Adrenal gland (tissue), 19 donors: ENCODE measurements at places on chromosomes 6 and 20.

DNA sequence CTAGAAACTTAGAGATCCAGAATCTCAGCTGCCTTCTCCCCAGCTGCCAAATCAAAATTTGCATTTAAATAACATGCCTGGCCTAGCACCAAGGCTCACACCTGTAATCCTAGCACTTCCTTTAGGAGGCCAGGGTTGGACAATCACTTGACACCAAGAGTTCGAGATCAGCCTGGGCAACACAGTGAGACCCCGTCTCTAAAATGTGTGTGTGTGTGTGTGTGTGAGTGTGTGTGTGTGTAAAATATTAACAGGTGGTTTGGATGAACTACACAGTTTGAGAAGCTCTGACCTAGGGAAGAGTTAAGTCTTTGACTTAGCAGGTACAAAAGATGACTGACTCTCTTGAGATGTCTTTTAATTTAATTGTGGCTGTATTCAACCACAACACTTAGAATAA lies 20.2 kb upstream of the CD2AP start:
- DNase-seq: no peak

- peak; percentile 10 for DNase-seq
Measured at GRCh38 chr6:169251371-169251802, 2.3 kb downstream of the THBS2 start.

DNA sequence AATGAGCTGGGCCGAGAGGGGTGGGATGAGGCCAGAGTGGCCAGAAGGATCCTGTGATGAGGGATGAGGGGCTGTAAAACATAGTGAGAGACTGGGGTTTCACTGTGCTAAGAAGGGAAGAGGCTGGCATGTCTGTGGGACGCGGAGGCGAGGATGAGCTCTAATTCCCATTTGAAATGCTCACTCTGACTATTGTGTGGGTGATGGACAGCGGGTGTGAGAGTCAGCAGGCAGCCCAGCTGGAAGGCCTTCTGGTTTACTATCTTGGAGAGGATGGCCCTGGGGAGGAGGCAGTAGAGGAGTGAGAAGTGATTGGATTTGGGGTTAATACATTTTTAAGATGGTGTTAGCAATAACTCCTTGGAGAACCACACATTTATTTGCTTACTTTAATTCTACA lies 9.5 kb upstream of the MICA start:
- no peak for DNase-seq

DNA sequence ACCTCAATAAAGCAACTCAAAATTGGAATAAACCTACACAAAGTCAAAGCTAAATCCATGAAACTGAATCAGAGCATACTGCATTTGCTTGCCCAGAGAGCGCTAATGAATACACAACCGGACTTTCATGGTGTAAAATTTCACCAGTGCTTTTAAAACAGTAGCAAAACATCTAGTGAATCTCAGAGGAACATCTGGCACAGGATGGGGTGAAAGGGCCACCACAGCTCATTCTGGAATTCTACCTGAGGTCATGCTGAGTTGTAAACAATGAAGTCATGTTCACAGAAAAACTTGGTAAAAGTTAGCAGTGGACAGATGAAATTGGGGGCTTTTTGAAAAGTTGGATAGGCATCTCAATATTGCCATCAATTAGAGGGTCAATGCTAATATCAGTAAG lies 125.6 kb upstream of the STXBP5 start:
- DNase-seq: no peak

- no peak for DNase-seq
Measured at GRCh38 chr6:9647071-9647445, 767.8 kb downstream of the TFAP2A start.

- DNase-seq: no peak
Measured at GRCh38 chr6:73664701-73665100, 10.9 kb upstream of the SLC17A5 start.

- DNase-seq: no peak
Measured at GRCh38 chr6:79778816-79779215, 147.7 kb downstream of the SH3BGRL2 start.

- DNase-seq: no peak
Measured at GRCh38 chr6:139777202-139777970, 402.9 kb upstream of the CITED2 start.

DNA sequence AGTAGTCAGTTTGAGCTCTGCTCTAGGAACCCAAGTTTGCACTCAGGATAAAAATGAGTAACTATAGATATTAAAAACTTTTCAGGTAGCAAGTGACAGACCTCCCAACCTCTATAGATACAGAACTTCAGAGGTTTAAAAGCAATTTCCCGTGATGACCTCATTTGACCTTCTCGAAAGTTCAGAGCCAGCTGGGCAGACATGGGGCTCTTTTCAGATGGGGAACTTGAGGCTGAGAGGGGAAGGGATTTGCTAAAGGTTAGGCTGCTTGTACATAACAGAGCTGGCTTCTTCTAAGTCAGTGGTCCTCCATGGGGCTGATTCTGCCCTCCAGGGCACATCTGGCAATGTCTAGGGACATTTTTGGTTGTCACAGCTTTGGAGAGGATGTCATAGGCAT lies 58.8 kb upstream of the ZNF831 start:
- DNase-seq: no peak

DNA sequence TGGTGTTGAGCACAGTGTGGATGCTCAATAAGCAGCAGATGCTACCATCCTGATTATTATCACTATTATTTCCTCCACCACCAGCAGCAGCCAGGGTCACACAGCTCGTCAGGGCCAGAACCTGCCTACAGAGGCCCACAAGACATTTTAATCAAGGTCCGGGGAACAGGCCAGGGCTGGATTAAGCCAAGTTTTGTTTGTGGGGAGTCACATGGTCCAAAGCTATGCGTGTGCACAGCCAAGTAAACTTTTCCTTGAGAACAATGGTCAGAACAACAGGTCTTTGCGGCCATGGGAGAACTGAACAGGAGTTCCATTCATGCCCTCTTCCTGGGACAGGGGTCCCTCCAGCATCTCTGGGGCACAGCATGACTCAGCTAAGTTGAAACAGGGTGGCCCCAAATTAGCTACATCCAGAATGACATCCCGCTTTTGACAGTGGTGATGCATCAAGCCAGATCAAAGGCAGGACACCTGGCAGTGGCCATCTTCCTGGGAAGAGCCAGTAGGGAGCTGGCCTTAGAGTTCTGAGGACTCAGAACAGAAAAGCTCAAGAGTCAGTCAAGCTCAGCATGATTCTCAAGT lies 11.7 kb downstream of the SNTA1 start:
- DNase-seq: peak; percentile 77

DNA sequence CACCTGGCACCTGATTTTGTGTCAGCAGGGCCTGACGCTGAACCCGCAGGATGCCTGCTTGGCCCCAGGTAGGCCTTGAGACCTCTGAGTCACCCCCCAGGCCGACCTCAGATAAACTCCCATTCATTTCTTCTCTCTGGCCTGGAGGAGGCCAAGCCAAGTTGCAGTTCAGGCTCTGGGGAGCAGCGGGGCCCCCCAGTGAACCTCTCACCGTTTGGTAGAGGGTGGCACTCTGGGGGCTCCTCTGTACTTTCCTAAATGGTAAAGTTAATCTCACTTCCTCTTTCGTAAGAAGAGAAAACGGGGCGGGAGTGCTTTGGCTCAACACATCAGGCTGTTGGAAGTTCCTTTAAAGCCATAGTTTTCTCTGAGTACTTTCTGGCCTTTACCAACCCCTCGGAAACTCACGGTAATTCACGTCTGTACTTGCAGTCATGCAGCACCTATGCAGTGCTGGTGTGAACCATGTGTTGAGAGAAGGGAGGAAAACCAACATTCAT lies 2.8 kb downstream of the SIRPA start:
- peak; percentile 64 for DNase-seq

DNA sequence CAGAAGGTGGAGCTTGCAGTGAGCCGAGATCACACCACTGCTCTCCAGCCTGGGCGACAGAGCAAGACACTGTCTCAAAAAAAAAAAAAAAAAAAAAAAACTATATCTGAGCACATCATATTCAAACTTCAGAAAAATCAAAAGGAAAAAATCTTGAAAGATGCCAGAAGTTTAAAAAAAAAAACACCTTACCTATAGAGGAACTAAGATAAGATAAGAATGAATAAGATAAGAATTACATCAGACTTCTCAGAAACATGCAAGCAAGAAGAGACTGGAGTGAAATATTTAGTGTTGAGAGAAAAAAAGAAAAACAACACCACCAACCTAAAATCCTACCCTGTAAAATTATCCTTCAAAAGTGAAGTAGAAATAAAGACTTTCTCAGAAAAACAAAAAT lies 116.8 kb upstream of the ARID1B start:
- no peak for DNase-seq

GRCh38 chr20:48800177-48800576 lies 27.6 kb downstream of the PREX1 start:
- no peak for DNase-seq

- DNase-seq: peak; percentile 77
Measured at GRCh38 chr6:2245877-2246863, 765 bp upstream of the GMDS start.

- no peak for DNase-seq
Measured at GRCh38 chr6:140193269-140193668, 818.8 kb upstream of the CITED2 start.

DNA sequence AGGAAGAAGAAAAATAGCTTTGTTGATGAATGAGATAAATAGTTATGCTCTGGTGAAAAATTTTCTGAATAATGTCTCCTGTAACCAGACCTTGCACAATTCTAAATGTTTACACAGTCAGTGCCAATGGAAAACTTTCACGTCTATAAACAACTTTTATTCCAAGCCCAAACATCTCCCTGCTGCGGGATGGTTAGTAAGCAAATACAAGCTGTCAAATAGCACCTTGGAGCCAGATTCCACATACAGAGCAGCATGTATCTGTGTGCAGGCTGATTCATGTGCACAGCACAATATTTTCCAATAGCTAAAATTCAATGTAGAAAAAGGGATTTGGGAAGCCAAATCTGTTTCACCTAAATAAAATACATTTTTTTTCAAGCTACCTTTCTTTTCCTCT lies 813.3 kb downstream of the HACE1 start:
- no peak for DNase-seq

DNA sequence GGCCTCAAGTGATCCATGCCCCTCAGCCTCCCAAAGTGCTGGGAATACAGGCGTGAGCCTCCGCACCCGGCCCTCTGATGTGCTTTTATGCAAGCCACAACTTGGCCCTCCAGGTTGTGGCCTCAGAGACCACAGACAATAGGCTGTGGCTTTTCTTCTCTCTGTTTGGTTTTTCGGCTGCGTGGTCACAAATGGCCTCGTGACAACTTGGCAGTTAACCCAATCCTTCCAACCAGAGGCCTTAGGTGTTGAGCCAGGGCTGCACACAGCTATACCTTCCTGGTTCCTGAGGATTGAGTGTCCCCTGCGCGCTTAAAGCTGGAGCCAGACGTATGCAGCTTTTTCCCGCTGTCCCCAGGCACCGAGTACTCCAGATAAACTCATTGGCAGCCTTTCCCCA lies 6.3 kb upstream of the TGM3 start:
- DNase-seq: peak; percentile 57

- no peak for DNase-seq
Measured at GRCh38 chr20:822651-823573, 10.6 kb upstream of the FAM110A start.

DNA sequence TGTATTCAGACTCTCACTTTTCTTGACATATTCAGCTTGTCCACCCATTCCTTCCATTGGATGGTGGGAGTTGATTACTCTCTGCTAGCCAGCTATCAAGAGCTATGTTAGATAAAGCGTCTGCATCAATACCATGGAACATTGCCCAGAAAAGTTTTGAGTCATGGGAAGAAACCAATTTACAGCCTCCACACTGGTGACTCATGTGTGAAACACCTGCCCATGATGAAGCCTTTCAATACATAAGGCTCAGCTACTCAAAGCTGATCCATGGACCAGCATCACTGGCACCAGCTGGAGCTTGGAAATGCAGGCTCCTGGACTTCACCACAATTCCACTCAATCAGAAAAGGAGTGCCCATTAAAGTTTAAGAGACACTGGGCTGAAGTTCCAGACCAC lies 16.1 kb downstream of the PLA2G7 start:
- DNase-seq: no peak

- no peak for DNase-seq
Measured at GRCh38 chr6:138529478-138529877, 30.2 kb upstream of the NHSL1 start.

DNA sequence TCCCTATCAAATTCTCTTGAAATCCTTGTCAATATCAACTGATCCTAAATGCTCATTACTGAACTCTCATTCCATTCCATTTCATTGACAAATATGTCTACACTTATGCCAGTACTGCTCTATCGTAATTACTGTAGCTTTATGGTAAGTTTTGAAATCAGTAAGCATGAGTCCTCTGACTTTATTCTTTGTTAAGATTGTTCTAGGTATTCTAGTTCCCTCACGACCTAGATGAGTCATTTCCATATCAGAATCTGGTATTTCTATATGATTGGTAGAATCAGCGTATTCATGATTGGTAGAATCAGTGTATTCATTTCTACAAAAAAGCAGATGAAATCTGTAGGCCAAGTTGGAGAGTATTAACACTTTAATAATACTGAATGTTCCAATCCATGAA lies 318.6 kb upstream of the RUNX2 start:
- no peak for DNase-seq

DNA sequence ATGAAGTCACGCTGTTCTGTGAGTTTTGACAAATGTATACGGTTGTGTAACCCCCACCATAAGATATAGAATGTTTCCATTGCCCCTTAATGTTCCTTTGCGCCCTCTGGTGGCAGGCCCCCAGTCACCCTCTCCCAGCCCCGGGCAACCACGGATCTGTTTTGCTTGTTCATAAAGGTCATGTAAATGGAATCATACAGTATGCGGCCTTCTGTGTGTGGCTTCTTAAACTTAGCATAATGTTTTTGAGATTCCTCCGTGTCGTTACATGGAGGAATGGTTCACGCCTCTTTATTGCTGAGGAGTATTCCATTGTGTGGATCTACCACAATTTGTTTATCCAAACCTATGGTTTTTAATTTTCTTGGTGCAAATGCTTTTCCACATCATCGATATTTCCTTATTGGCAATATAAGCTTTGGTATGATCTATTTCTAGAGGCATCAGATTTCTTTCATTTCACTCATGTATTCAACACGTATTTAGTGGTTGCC lies 28.4 kb downstream of the LYRM2 start:
- peak; percentile 66 for DNase-seq

GRCh38 chr20:48769069-48769983 lies 58.5 kb downstream of the PREX1 start:
- DNase-seq: no peak

DNA sequence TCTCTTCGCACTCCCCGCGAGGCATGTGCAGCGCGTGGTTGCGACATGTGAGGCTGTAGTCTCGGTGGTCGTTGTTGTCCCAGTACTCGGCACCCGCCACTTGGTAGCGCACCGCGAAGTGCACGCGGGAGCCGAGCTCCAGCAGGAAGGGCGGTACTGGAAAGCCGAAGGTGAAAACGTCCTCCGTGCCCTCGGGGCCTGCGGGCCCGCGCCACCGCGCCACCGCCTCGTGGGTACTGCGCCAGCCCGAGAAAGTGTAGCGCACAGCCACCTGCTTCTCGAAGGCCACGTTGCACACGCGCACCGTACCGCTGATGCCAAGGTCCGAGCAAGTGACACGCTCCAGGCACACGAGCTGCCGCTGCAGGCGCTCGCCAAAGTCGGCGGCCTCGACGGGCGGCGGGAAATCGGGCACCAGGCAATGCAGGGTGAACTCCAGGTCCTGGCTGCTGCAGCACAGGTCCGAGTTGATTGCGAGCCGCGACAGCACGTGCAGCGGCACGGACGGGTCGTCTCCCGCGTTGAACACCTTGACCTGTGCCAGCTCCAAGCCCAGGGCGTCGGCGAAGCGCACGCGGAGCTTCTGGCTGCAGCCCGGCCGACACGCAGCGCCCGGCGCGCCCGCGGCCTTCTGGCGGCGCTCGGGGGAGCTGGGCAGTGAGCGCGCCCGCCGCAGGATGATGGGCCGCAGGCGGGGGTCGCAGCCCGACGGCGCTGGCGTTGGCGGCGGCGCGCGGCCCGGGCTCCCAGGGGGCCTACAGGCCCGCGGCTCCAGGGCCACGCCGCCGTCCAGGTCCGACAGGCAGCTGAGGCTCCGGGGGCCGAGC lies 840 bp downstream of the PPP1R3D start:
- no peak for DNase-seq
